ENCODE measurements at places on chromosomes 11 and 22. TPM values are rescaled to one million over a fixed set of nuclear protein-coding genes. Genes with fewer than 3 reads are reported as not detected.

The KREMEN1 gene
- total RNA-seq = 0.28 TPM

The KIF18A gene
- 10.9 TPM for total RNA-seq

The CCDC73 gene
- total RNA-seq = not detected

The KBTBD3 gene
- 4.2 TPM for total RNA-seq

The VSIG2 gene
- 0.40 TPM for total RNA-seq

The MUC6 gene
- total RNA-seq = not detected

The SEPTIN3 gene
- total RNA-seq = 0.33 TPM

The ZNF70 gene
- 3.4 TPM for total RNA-seq

The MGAT3 gene
- 0.27 TPM for total RNA-seq

The P2RY2 gene
- total RNA-seq = not detected

The MED17 gene
- total RNA-seq = 39.4 TPM

The ACER3 gene
- 16.1 TPM for total RNA-seq

The SPON1 gene
- total RNA-seq = 0.81 TPM

The MB gene
- total RNA-seq = 2.5 TPM

The APOA5 gene
- not detected for total RNA-seq

The ASPHD2 gene
- total RNA-seq = 13.1 TPM

The ZNF214 gene
- not detected for total RNA-seq

The RAB3IL1 gene
- total RNA-seq = 0.28 TPM

The TTC17 gene
- 33.2 TPM for total RNA-seq

Measured in CD8-positive, alpha-beta memory T cell (primary cell).